Stimulated activated CD4-positive, alpha-beta T cell treated with anti-CD3 and anti-CD28 coated beads, Interleukin-15, amount 100 ng/mL, for 1 hour (primary cell): ENCODE measurements at places on chromosomes 16 and 17.

DNA sequence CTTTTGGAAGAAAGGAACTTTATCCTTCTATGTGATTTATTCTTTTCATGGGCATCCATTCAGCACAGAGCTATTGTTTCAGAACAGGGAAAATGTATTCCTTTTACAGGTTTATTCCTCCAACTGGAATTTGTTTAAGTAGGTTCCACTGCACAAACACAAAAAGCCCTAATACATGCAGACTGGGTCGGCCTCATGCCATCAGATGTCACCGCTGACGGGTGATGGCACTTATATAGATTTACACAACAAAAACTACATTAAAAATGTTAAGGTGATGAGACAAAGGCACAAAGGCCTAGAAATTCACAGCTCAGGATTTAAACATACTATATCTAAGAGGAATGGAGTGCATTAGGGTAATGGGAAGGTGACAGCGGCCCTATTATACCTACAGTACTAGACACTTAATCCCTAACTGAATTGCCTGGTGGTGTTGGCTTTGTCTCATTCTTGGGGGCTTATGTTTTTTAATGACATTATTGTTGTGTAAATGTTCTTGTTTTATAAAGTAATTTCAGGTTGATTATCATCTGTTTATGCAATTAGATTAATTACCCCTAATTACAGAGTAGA, 276.4 kb upstream of the PSMD7 start:
- no peak for DNase-seq

DNA sequence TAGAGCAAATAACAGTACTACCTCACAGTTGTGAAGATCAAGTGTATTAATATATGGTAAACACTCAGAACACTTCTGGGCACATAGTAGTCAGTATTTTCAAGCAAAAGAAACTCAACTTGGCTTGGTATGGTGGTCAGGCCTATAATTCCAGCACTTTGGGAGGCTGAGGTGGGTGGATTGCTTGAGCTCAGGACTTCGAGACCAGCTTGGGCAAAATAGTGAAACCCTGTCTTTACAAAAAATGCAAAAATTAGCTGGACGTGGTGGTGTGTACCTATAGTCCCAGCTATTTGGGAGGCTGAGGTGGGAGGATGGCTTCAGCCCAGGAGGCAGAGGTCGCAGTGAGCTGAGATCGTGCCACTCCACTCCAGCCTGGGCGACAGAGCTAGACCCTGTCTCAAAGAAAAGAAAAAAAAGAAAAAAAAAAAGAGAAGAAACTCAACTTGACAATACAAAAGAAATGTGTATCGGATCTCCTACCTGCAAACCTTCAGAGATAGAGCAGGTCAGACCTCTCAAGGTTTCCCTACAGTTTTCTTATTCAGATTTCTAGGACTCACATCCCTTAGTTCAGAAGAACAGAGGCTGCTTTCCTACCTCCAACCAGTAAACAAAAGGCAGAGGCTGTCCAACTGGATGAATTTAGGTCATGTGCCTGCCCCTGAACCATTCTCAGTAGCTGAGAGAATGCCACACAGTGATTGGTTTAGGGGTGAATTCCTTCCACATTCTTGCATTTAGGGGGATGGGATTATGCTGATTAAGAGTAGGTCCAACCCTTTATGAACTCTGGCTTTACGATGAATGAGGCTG, 1.7 kb upstream of the KPNA2 start:
- DNase-seq = no peak

GRCh38 chr17:17929655-17930380, 42.4 kb downstream of the TOM1L2 start:
- no peak for DNase-seq

GRCh38 chr17:75105126-75106080, 4.4 kb upstream of the ARMC7 start:
- no peak for DNase-seq

- DNase-seq = peak; percentile 44
These were observed at the start of gene LITAF for GRCh38 chr16:11586856-11587642. Gene LITAF (minus strand): TSS chr16:11586919. CDS start chr16:11556730, 30,189 bp downstream.

- no peak for DNase-seq
These were observed 4.4 kb downstream of the TMEM204 start for GRCh38 chr16:1537763-1538289.

GRCh38 chr17:6546069-6546718, 10.2 kb downstream of the PITPNM3 start:
- no peak for DNase-seq

DNA sequence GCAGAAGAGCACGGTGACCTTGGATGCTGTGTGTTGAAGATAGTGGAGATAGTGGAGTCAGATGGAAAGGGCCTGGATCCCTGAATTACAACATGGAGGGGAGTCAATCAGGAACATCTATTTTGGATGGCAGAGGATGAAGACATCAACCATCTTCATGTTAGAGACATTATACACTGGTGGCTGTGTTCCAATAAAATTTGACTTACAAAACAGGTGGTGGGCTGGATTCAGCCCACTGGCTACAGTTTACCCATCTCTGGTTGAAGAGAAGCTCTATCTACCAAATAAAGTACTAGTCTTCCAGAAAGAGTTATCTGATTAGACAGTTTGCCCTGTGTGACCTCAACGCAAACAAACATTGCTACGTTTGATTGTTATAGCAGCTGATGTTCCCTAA, 247.2 kb downstream of the XYLT1 start:
- DNase-seq = no peak
